ENCODE measurements at places on chromosomes 13 and 19. TPM values are rescaled to one million over a fixed set of nuclear protein-coding genes. Genes with fewer than 3 reads are reported as not detected.

Gene TPTE2
- total RNA-seq = not detected

Gene ZNF649
- 7.8 TPM for total RNA-seq

Gene CD33
- not detected for total RNA-seq

Gene TEX29
- total RNA-seq = not detected

Gene SYNGR4
- total RNA-seq = not detected

Gene CNN1
- total RNA-seq = 8.4 TPM

Gene LRRC8E
- total RNA-seq = 13.8 TPM

Gene ZNF575
- 0.32 TPM for total RNA-seq

Gene CYSLTR2
- total RNA-seq = not detected

Gene PEG3
- 3.1 TPM for total RNA-seq

Gene ZNF382
- total RNA-seq = 12.9 TPM

Gene FXYD1
- 2.1 TPM for total RNA-seq

Gene C19orf67
- total RNA-seq = not detected

Gene GAPDHS
- not detected for total RNA-seq

Gene CD177
- total RNA-seq = not detected

Gene ZNF460
- 98.8 TPM for total RNA-seq

Gene C19orf81
- not detected for total RNA-seq

Gene MAST1
- 0.36 TPM for total RNA-seq

Gene FXYD3
- total RNA-seq = not detected

Gene OBI1
- total RNA-seq = 14.1 TPM

Gene TLE2
- total RNA-seq = 3.4 TPM

Gene LSR
- total RNA-seq = 0.49 TPM

Gene CILP2
- 0.36 TPM for total RNA-seq

Gene PGLYRP1
- total RNA-seq = not detected

Gene MYCBP2
- total RNA-seq = 119 TPM

Gene GRIK5
- 0.32 TPM for total RNA-seq

Gene DPF1
- 2.3 TPM for total RNA-seq

Gene NCR1
- not detected for total RNA-seq

Gene ZNF556
- 0.12 TPM for total RNA-seq

Gene ZNF835
- total RNA-seq = 0.97 TPM

Gene DIAPH3
- 8.4 TPM for total RNA-seq

Gene C1QTNF9B
- not detected for total RNA-seq

Gene MIR17HG
- total RNA-seq = 7.3 TPM

Gene ZNF700
- 7.9 TPM for total RNA-seq

Gene NLRP8
- total RNA-seq = not detected

Gene KLK3
- not detected for total RNA-seq

Gene PSG11
- total RNA-seq = not detected

Gene OR1I1
- total RNA-seq = not detected

Gene CDX2
- not detected for total RNA-seq

Gene CEACAM1
- 1.5 TPM for total RNA-seq

Gene PLIN4
- total RNA-seq = under 0.01 TPM

Gene PTPRH
- total RNA-seq = 1.1 TPM

Gene RETN
- not detected for total RNA-seq

Gene OR7A17
- not detected for total RNA-seq

Gene ICAM5
- 1.5 TPM for total RNA-seq

Gene MTUS2
- total RNA-seq = 7.4 TPM

Gene RSPH6A
- total RNA-seq = 0.24 TPM

Gene FGF21
- total RNA-seq = not detected

Gene MBOAT7
- 19.1 TPM for total RNA-seq

Gene LGALS4
- not detected for total RNA-seq

Gene ZNF470
- 6.0 TPM for total RNA-seq

All from hair follicle dermal papilla cell (primary cell).